Upper lobe of right lung (tissue), 1 donor: ENCODE measurements at places on chromosomes 12 and 14. TPM values are rescaled to one million over a fixed set of nuclear protein-coding genes. Genes with fewer than 3 reads are reported as not detected.

DNA sequence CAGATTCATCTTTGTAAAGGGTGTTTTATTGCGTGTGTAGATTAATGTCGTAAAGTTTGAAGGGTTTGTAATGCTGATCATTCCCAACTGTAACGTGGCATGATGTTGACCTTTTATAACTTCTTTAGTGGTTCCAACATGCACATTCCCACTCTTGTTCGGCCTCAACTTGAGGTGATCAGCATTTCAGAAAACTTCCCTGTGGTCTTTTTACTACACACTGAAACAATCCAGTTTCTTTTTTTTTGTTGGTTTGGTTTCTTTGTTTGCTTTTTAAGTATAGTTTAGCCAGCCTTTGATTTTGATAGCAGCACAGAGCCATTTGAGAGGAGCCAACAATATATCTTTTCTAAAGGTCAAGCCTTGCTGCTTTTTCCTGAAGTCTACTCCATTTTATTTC, 22.8 kb downstream of the UTP20 start:
- H3K27me3 ChIP-seq: no peaks in the 10 kb centered on the region
- H3K36me3 ChIP-seq: peaks cover 93% of the 10 kb centered on the region
- H3K4me3 ChIP-seq: no peak overlapping the region

The VRTN gene
- total RNA-seq: not detected

DNA sequence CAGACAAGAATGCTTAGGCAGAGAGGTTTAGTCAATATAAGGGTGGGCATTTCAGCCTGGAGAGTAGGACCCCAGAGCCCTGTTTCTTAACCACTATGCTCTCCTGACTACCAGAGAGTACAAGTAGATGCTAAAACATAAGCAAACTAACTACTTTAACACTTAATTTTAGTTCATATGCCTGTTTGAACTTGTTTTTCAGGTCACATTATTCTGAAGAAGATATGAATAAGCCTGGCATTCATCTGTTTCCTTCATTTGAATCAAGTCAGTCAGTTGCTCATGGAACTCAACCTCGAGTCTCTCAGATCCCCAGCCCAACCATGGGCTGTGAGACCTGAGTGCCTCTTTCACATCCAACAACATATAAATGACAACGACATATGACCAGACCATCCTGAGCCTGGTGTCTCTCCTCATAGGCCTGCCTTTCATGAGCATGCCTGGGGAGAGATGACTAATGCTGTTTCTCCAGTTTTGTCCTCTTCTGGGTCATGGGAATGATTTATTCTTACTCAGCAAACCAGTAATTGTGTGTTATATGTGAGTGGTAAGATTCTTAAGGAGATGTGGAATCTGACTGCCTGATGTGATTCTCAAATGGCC, 251.1 kb upstream of the BTG1 start:
- H3K4me3 ChIP-seq: no peak overlapping the region
- H3K27me3 ChIP-seq: no peaks in the 10 kb centered on the region
- DNase-seq: no peak
- H3K36me3 ChIP-seq: no peaks in the 10 kb centered on the region

The SLC17A8 gene
- 0.14 TPM for total RNA-seq

DNA sequence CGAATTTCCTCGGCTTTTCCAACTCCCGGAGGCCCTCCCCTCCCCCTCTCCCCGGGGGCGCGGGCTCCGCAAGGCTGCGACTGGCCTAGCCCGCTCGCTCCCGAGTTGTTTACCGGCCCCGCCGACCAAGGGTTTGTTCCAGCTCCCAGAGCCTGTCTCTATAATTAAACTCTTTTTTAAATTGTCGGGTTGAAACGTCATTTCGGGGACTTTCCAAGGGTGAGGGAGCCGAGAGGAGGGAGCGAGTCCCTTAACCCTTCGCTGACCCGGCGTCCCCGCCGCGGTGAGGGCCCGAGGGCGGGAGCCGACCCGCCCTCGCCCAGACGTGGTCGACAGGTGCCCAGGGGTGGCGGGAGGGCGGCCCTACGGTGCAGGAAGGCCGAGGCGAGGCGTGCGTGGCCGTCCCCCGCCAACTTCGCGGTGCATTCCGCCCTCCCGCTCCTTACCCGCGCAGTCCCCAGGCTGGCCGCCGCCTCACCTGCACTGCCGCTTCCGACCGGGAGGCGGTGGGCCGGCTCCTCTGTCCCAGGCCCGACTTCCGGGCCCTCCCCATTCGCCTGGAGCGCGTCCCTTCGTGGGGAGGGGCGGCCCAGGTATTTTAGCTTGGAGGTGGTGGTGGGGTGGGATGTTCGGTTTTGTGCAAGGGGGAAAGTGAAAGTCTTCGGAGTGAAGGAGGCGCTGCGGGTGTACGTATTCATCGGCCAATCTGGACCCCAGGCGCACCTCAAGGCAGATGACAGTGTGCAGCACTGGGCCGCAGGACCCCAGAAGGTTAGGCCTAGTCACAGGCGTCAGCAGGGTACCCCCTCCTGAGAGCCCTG, 2.9 kb upstream of the ZFP36L1 start:
- H3K36me3 ChIP-seq: peaks cover 2% of the 10 kb centered on the region
- peak overlapping the region; percentile 97 for H3K4me3 ChIP-seq
- H3K4me1 ChIP-seq: peaks cover 15% of the 10 kb centered on the region
- no peaks in the 10 kb centered on the region for H3K27me3 ChIP-seq
- peak overlapping the region; percentile 100 for H3K27ac ChIP-seq

DNA sequence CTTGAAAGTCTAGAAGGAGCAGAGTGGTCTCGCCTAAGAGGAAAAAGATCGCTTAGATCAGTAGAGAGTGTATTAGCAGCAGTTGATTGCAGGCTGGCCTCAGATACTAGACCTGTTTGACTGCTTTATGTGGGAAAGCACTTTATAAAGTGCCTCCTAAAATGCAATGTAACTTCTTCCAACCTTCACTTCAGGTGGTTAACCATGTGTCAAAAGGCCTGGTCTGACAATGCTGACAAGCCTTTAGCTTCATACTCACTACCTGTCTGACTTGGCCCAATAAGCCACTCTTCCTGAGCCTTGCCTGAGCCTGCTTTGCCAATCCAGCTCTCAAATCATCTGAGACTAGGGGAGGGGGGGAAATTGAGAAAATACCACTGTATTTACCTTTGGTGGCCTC, 14.6 kb downstream of the MGAT4C start:
- H3K36me3 ChIP-seq: no peaks in the 10 kb centered on the region
- H3K27ac ChIP-seq: no peak overlapping the region
- no peak for DNase-seq

DNA sequence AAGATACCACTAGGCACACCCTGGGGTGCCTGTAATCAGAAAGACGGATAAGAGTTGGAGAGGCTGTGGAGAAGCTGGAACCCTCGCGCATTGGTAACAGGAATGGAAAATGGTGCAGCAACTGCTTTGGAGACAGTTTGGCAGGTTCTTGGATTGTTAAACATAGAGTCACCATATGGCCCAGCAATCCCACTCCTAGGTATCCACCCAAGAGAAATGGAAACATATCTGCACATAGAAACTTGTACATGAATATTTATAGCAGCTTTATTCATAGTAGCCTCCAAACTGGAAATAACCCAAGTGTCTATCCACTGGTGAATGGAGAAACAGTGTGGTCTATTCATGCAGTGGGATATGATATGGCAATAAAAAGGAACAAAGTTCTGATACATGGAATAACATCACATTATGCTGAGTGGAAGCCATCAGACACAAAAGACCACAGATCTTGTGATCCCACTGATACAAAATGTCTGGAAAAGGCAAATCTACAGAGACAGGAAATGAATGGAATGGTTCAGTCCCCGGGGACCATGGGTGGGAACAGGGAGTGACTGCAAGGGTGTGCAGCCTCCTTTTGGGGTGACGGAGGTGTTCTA, 45.4 kb downstream of the JAG2 start:
- DNase-seq: no peak
- H3K27ac ChIP-seq: no peak overlapping the region
- H3K36me3 ChIP-seq: no peaks in the 10 kb centered on the region
- peaks cover 5% of the 10 kb centered on the region for H3K27me3 ChIP-seq

- no peak overlapping the region for H3K27ac ChIP-seq
- no peak overlapping the region for H3K4me3 ChIP-seq
- H3K36me3 ChIP-seq: no peaks in the 10 kb centered on the region
Measured at GRCh38 chr14:26261368-26262122, 336.3 kb downstream of the NOVA1 start.

The DYNC1H1 gene
- 432 TPM for total RNA-seq

GRCh38 chr14:37466003-37466622, 128.9 kb downstream of the FOXA1 start:
- no peak overlapping the region for H3K27ac ChIP-seq
- no peak for DNase-seq
- H3K4me3 ChIP-seq: no peak overlapping the region
- no peaks in the 10 kb centered on the region for H3K27me3 ChIP-seq
- H3K4me1 ChIP-seq: no peaks in the 10 kb centered on the region

The HOXC4 gene
- total RNA-seq: 0.61 TPM

DNA sequence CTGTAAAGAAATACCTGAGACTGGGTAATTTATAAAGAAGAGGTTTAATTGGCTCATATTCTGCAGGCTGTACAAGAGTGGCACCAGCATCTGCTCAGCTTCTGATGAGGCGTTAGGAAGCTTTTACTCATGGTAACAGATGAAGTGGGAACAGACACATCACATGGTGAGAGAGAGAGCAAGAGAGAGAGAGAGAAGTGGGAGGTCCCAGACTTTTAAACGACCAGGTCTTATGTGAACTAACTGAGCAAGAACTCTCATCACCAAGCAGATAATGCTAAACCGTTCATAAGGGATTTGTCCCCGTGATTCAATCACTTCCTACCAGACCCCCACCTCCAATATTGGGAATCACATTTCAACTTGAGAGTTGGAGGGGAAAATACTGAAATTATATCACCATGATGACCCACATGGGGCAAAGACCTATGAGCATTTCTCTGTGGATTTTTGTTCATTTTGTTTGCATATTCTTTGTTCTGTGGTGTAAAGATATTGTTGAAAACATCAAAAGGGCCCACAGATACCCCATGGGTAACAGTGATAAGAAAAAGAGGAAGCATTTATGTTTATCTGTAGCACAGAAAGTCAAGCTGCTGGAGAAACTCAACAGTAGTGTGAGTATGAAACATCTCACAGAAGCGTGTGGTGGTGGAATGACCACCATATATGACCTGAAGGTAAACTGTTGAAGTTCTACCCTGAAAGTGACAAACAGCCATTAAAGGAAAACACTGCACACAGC, 135.2 kb upstream of the PDE3A start:
- no peak overlapping the region for H3K27ac ChIP-seq
- no peaks in the 10 kb centered on the region for H3K4me1 ChIP-seq
- H3K4me3 ChIP-seq: no peak overlapping the region
- DNase-seq: no peak
